ENCODE measurements at places on chromosomes 5 and 9. TPM values are rescaled to one million over a fixed set of nuclear protein-coding genes. Genes with fewer than 3 reads are reported as not detected.

Gene ANKRD20A1
- total RNA-seq, result 1.8 TPM

Gene ACTBL2
- total RNA-seq, result 0.08 TPM

Gene TAF1L
- not detected for total RNA-seq

Gene CD74
- total RNA-seq, result not detected

Gene EPB41L4B
- total RNA-seq, result 17.8 TPM

Gene EPB41L4A
- total RNA-seq, result 2.3 TPM

Gene OLFM1
- total RNA-seq, result 8.5 TPM

Gene CTSL
- total RNA-seq, result 662 TPM

Gene C9orf50
- 0.36 TPM for total RNA-seq

Gene ANKRD18B
- total RNA-seq, result 6.7 TPM

Gene PRR7
- 31.0 TPM for total RNA-seq

Gene DAPK1
- total RNA-seq, result 20.1 TPM

Gene PCAT7
- 0.46 TPM for total RNA-seq

Gene FAM221B
- not detected for total RNA-seq

Gene PRELID2
- 8.2 TPM for total RNA-seq

Gene MAP3K1
- 1.9 TPM for total RNA-seq

Gene DPYSL3
- total RNA-seq, result 20.4 TPM

Gene TNC
- 0.43 TPM for total RNA-seq

Gene FOXI1
- total RNA-seq, result not detected

Gene FBXO10
- total RNA-seq, result 6.6 TPM

Gene TMC1
- 0.10 TPM for total RNA-seq

Gene INSL4
- total RNA-seq, result 15.8 TPM
